RKO (cell line): ENCODE measurements at places on chromosomes 6 and 20.

GRCh38 chr6:163958646-163959045, 544.1 kb downstream of the QKI start:
- DNase-seq = no peak

- no peak for DNase-seq
These were observed 139.0 kb downstream of the SOBP start for GRCh38 chr6:107628878-107629277.

DNA sequence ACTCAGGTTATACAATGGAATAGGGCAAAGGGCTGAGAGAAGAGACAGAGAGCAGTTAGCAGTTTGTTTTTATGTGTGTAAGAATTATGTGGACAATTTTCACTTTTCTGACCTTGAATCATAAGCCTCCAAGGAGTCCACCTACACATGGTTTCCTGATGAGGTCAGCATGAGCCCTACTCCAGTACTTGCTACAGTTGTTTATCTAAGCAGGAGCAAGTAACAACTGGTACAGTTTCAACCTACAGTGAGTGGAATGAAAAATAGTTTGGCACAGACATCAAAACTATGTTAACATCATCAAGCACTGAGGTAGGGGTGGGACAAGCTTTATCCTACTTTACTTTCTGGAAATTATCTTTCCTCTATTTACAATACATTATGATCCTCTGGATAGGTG, 426.7 kb upstream of the ID4 start:
- no peak for DNase-seq

- DNase-seq = no peak
These were observed 51.2 kb downstream of the BMP6 start for GRCh38 chr6:7777074-7777473.
